ENCODE measurements at places on chromosomes 7 and 10.

GRCh38 chr7:129536323-129536722 is 34.0 kb downstream of the SMKR1 start:
- DNase-seq, result no peak

DNA sequence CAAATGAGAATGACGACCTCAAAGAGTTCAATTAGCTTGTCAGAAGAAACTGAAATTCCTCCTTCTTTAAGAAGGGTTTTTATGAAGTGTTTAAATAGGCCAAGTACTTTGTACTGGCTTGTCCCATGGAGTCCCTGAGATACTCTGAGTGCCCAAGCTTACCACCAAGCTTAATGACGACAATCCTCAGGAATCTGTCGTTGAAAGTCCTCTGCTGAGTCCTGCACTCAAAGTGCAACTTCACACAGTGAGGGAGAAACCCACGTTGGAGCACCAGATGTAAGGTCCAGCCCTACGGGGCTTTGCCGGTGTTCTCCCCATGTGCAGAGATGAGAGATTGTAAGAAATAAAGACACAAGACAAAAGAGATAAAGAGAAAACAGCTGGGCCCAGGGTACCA is 42.8 kb upstream of the AKR1C2 start:
- no peak for DNase-seq

DNA sequence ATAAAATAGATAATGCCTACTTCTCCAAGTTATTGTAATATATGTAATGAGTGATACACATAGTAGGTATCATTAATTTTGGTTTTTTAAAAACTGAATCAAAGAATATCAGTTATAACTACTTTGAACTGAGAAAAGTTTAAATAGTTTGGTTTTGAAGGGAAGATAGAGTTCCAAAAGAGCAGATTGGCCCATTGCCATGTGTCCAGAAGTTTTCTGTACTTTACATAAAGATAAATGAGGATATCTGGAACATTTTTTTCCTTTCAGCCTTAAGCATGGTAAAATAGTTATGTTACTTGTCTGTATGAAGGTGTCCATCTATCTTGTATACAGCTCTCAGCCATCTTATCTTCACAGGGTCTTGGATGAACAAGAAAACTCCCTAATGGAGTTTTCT is 97.9 kb upstream of the MXI1 start:
- no peak for DNase-seq

DNA sequence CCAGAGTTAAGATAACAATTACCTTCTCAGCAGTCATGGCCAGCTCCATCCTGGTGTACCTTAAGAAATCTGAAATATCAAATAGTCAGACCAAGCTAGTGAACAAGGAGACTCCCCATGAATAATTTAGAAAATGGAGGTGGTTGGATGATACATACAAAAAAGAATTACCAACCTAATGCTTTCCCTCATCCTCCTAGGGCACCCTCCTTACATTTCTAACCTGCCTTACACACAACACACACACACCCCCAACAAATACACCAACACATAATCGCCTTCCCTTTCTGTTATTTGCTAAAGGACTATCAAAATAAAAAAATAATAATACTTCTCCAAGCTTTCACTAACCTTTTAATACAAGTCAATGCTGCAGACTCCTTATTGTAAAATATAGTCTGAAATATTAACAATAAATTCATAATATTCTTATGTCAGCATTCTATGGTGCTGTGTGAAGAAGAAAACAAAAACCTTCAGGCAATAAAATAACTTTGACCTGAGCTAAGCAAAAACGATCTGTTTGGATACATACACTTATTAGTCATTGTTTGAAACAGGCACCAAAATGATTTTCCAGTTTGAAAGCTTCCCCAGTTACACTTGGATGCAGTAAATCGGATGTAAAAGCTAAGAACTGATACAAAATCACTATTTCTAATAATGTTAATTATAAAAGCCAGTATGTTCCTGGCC is 3.4 kb downstream of the TWIST1 start:
- no peak for DNase-seq

DNA sequence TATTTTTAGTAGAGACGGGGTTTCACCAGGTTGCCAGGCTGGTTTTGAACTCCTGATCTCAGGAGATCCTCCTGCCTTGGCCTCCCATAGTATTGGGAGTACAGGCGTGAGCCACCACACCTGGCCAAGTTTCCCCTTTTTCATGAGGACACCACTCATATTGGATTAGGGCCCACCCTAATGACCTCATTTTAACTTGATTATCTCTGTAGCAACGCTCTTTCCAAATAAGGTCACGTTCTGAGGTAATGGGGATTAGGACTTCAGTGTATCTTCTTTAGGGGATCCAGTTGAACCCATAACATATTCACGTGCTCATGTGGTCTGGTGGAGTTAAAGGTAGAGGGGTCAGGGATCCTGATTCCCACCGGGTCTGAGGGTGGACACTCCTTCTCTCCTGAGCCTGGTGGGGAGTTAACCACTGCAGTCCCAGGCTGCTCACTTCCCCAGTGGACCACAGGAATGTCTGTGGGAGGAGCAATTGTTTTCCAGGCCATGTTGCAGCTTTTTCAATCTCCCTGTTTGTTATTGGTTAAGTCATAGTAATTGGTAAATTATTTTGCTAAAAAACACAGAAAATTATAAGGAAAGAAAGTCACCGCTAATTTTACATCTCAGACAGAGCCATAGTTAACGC is 130.5 kb downstream of the GRK5 start:
- no peak for DNase-seq

DNA sequence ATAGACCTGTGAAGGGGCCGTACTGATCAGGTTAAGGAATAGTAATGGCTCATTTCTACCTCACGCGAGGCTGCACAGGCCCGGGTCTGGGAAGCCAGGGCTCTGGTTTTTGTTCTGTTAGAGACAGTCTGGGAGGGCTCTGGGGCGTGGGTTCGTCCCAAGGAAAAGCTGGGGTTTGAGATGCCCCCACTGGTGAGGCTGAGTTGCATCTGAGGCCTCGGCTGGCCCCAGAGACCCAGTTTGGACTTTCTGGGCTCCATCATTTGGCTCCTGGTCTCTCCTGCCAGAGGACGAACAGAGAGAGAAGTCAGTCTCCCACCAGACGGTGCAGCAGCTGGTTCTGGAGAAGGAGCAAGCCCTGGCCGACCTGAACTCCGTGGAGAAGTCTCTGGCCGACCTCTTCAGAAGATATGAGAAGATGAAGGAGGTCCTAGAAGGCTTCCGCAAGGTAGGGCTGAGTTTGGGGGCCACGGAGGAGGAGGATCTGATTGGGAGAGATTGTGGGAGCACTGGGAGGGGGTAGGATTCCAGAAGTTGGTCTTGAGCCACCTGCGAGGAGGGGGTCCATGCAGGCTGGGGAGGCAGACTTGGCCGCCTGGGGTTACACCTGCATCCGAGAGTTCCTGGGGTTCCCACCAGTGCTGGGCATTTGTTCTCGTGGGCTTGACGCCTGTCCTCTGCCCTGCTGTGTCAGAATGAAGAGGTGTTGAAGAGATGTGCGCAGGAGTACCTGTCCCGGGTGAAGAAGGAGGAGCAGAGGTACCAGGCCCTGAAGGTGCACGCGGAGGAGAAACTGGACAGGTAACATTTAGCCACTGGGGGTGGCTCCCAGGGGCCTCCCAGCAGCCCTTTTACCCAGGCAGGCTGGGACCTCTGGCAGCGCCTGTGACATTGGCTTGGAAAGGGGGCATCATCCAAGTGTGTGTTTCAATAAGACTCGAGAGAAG is 22.5 kb upstream of the BTBD16 start:
- no peak for DNase-seq

GRCh38 chr10:76918106-76918505 is 719.5 kb downstream of the KCNMA1 start:
- no peak for DNase-seq

- DNase-seq, result peak; percentile 68
These were observed 26.7 kb downstream of the PIK3CG start for GRCh38 chr7:106891548-106892410.

GRCh38 chr10:90738885-90739284 is 119.0 kb downstream of the HTR7 start:
- DNase-seq, result no peak

- no peak for DNase-seq
These were observed 134.5 kb downstream of the NRBF2 start for GRCh38 chr10:63267414-63268148.

DNA sequence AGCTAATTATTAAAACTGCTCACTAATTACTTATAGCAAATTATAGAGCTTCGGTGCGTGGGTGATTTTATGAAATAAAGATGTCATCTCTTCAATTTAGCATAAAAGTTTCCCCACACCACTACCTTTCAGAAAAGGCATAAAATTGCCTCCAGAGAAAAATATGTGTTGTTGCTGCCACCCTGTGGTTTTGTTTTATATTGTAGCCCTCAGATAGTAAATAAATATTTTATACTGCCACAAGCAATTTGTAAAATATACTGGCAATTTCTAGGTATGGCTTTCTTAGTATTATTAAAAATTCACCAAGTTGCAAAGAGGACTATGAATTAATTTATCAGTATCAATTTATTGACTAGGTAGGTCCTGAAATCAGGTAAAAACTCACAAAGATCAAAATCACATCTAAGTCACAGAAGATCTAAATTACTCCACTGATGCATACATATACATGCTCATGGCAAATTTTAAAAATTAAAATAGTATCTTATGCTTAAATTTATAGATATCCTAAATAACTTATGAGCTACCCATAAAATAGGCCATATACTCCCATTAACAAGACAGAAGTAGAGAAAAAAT is 26.5 kb downstream of the ASNS start:
- peak; percentile 31 for DNase-seq

- no peak for DNase-seq
These were observed 25.8 kb upstream of the PIP4K2A start for GRCh38 chr10:22740180-22740579.

DNA sequence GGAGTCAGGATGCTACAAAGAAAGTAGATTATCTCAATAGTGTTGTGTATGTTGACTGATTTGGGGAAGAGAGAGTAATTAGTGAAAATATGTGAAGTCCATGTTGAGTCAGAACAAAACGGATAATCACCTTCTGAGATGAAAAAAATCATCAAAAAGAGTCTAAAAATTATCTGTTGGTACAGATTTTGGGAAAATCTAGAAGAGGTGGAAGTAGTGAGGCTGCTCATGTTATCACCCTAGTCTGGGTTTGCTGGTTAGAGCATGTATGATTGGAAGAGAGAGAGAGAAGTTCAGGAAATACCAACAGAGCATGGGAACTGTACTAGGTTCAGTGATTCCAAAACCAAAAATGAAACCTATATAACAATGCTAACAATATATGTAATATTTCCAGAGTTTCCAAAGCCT is 12.3 kb downstream of the RPA3 start:
- no peak for DNase-seq

GRCh38 chr10:125144693-125145623 is 15.4 kb downstream of the CTBP2 start:
- no peak for DNase-seq

DNA sequence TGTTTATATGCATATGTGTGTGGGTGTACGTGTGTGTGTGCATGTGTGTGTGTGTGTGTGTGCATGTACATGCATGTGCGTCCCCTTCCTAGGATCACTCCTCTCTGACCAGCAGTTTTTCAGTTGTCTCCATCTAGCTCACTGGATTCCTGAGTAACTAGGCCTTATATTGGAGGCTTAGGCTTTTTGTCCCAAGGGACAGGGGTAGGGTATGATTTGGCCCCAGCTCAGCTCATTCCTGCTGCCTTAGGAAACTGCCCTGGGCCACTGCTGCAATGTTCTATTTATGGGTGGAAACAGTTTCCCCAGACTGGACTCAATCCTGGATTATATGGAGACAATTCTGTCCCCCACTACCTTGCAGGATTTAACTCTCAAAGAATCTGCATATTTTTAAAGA is 68.8 kb upstream of the SDK1 start:
- no peak for DNase-seq

GRCh38 chr10:71868192-71868697 is 17.2 kb upstream of the PSAP start:
- DNase-seq, result no peak

GRCh38 chr7:150942001-150942590 is 36.0 kb downstream of the KCNH2 start:
- DNase-seq, result peak; percentile 77

- DNase-seq, result no peak
These were observed 256.6 kb upstream of the GLI3 start for GRCh38 chr7:42493436-42494198.

- no peak for DNase-seq
These were observed 13.2 kb downstream of the LDB1 start for GRCh38 chr10:102106998-102107397.

DNA sequence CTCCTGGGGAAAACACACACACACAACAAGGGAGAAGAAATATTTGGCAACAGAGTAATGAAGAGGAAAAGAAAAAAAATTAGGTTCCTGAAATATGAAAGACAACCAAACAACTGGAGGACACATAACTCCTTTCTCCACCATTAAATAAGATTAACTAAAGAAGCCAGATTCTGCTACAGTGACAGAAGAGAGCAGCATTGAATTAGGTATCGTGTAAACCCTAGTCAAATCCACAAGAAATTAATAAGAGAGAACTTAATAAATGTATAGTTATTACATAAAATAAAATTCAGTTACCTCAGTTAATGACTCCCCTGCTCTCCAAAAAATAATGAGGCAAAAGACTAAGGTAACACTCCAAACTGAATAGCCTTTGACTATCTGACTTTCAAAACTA is 306.7 kb downstream of the CRPPA start:
- DNase-seq, result no peak

DNA sequence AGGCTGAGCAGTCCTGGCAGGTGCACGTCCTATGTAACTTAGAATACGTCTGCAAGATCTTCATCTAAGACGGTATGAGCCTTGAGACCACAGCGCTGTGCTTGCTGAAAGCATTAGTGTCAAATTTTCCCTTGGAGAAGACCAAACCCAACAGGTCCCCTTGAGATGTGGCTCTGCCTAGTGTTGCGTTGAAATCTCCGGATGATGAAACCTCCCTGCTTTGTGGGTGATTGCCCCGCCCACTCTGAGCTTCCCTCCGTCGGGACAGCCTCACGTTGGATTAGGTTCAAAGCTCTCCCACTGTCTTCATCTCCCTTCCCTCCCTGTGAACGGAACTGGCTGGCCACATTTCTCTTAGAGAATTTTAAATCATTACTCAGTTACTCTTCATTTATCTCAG is 102.0 kb downstream of the ADARB2 start:
- DNase-seq, result no peak

- DNase-seq, result peak; percentile 90
These were observed 28.9 kb downstream of the FZD1 start for GRCh38 chr7:91293136-91293535.

- no peak for DNase-seq
These were observed 20.0 kb downstream of the ZNF786 start for GRCh38 chr7:149070372-149071125.

- no peak for DNase-seq
These were observed 1.2 kb downstream of the COX19 start for GRCh38 chr7:974172-974571.

Measured in NCI-H2029 treated with DMSO at 0.1 percent for 48 hours (cell line).